Activated CD4-positive, alpha-beta memory T cell treated with anti-CD3 and anti-CD28 coated beads for 36 hours (primary cell): ENCODE measurements at places on chromosomes 1 and 21. TPM values are rescaled to one million over a fixed set of nuclear protein-coding genes. Genes with fewer than 3 reads are reported as not detected.
A peak's percentile ranks its signal among the peaks of the same experiment; 100 is the strongest.

- no peak for DNase-seq
These were observed 30.5 kb downstream of the OR10J1 start for GRCh38 chr1:159469921-159470533.

- DNase-seq, result no peak
These were observed 24.5 kb upstream of the EPHA2 start for GRCh38 chr1:16180291-16180824.

The KRTAP12-2 gene
- not detected for total RNA-seq

- no peak for DNase-seq
These were observed 115.9 kb downstream of the HIVEP3 start for GRCh38 chr1:41802532-41803501.

GRCh38 chr1:196071447-196071846 lies 536.8 kb downstream of the KCNT2 start:
- no peak for DNase-seq

GRCh38 chr1:245173446-245174211 lies 18.8 kb downstream of the KIF26B start:
- DNase-seq, result no peak

- peak; percentile 67 for DNase-seq
These were observed 17.5 kb downstream of the LRRC41 start for GRCh38 chr1:46285730-46286477.

GRCh38 chr1:198676253-198676652 lies 37.4 kb downstream of the PTPRC start:
- no peak for DNase-seq

GRCh38 chr1:167431909-167432650 lies 86.2 kb downstream of the CD247 start:
- DNase-seq, result no peak
